Suppressor macrophage treated with lipopolysaccharide for 1 hour (primary cell): ENCODE measurements at places on chromosomes 16 and 17.
A peak's percentile ranks its signal among the peaks of the same experiment; 100 is the strongest.

DNA sequence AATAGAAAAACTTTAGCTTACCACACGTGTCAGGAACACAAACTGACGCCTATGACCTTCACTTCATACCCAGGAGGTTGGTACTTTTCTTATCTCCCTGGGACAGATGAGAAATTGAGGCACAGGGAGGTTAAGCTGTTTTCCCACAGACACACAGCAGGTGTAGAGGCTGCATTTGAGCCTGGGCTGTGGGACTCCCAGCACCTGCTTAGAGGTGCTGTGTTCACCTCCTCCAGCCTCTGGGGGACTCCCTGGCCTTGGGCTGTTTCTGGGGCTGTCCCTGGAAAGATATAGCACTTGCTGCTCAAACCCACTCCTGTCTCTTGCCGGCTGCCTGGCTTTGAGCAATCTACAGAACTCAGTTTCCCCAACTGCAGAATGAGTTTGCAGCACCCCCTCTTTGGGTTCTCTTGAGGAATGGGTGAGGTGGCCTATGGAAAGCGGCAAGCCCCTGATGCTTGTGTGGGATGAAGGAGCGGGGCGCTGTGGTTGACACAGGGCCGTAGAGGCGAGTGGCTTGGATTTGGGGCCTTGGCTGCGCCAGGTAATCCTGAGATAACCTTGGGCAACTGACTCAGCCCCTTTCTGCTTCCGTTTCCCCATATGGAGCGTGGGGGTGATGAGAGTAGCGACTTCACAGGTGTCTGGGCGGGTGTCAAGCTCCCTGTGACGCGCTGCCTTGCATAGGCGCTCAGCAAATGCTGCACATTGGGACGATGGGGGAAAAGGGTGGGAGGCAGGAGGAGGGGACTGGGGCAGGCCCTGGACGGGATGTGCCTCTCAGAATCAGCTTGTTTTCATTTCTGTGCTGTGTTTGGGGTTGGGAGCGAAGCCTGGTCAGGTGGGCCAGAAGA lies 104.5 kb upstream of the CIBAR2 start:
- DNase-seq: no peak

DNA sequence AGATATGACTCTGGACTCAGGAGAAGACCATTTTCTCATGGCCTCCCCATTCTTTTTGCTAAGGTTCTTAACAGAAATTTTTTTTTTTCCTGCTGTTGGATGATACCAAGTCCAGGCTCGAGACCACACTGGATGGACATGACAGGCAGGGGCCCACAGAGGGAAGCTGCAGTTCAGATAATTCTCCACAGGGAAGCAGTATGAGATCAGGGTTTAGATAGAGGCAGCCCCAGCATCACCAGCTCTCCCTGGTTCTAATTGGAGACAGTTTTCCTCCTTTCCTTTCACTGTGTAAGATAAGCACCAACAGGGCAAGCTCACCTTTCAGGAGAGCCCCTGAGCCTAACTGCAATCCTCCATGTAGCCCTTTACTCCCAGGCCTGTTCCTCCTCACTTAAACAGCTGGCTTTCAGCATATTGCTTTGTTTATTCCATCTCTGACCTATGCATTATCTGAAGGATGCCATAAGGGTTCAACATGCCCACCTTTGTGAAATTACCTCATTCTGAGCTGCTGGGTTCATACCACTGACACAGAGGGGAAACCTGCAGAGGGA lies 108.1 kb downstream of the SNX11 start:
- peak; percentile 50 for DNase-seq

DNA sequence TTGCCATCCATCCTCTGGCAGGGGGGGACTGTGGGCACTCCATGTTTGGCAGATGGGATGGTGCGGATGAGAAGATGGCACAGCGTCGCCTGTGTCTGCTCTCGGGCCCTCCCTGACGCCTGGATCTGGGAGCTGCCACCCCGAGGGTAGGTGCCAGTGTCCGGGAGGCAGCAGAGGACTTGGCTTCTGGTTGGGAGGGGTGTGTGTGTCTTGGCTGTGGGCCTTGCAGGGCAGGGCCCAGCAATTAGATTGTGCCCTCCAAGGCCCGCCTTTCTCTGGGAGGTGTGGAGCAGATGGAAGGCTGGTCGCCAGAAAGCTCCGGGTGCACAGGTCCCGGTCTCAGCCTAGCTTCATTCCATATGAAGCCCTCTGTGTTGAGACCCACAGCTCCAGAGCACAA lies 1.4 kb downstream of the RAP1GAP2 start:
- DNase-seq: no peak

GRCh38 chr16:88610909-88611812 lies 27.2 kb upstream of the IL17C start:
- DNase-seq: no peak

GRCh38 chr16:54986409-54986808 lies 55.7 kb downstream of the IRX5 start:
- DNase-seq: no peak

GRCh38 chr17:45364531-45365390 lies 47.9 kb upstream of the MAP3K14 start:
- peak; percentile 51 for DNase-seq

DNA sequence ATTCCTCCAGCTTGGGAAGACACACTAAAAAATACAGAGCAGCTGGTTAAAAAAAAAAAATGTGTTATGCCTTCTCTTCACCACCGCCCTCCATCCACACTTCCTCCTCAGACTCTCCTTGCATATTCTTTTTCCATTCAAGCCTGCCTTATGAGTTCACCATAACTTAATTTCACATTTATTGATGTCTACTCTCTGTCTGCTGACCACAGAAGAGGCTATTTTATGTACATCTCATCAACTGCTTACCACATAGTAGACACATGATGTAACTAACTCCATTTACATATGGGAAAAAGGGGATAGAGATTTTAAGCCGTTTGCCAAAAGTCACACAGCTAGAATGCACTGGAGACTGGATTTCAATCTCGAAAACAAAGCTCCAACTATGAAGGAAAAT lies 409.8 kb downstream of the CDH11 start:
- no peak for DNase-seq

- DNase-seq: peak; percentile 89
Observed at GRCh38 chr16:4194661-4195060, 47.2 kb downstream of the SRL start.

- DNase-seq: peak; percentile 22
Observed at GRCh38 chr16:1647856-1648255, 30.2 kb upstream of the JPT2 start.

GRCh38 chr17:20955427-20956323 lies 87.1 kb downstream of the USP22 start:
- peak; percentile 85 for DNase-seq

DNA sequence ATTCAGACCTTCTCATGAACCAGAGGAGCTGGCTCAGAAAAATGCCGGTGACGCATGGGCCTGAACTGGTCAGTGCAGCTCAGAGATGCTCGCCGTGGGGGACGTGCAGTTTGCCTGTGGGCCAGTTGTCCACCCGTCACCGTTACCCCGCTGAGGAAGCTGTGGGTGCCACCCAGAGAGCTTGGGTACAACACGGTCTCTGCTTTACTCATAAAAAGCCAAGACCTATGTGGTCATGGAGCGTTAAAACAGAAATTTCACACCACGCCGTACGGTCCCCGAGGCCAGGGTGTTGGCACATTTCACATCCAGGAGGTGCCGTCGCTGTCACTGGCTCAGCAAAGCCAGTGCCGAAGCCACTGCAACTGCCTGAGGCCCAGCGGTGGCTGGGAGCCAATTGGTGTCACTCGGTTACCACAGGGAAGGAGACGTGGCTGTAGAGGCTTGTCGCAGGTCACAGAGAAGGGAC lies 120.9 kb downstream of the METRNL start:
- DNase-seq: peak; percentile 95

- DNase-seq: no peak
Observed at GRCh38 chr17:77736721-77737120, 221.8 kb upstream of the TNRC6C start.

GRCh38 chr17:52140601-52141000 lies 17.9 kb downstream of the CA10 start:
- DNase-seq: no peak

GRCh38 chr17:62824290-62825131 lies 16.4 kb upstream of the MARCHF10 start:
- no peak for DNase-seq

- peak; percentile 15 for DNase-seq
Observed at GRCh38 chr16:87723226-87723623, 42.6 kb downstream of the KLHDC4 start.

GRCh38 chr17:66829386-66829864 lies 5.5 kb upstream of the CACNG5 start:
- peak; percentile 68 for DNase-seq

DNA sequence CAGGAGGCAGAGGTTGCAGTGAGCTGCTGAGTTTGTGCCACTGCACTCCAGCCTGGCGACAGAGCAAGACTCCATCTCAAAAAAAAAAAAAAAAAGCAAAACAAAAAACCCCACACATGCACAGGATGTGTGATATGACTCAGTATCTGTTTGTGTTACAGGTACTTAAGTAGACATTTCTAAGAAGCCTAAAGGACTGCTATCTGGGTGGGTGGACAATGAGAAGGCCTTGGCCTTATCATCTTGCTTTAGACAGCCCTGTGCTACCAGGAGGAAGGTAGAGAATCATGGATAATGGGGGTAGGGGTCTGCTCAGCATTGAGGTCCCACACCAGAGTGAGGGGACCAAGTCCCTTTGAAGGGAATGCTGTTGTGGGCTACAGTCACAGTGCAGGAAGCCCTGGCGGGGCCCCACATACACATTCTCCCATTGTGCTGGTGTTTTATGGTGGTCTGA lies 26.7 kb downstream of the PLD6 start:
- DNase-seq: no peak

GRCh38 chr16:65832679-65833078 lies 533.8 kb upstream of the CDH5 start:
- no peak for DNase-seq

DNA sequence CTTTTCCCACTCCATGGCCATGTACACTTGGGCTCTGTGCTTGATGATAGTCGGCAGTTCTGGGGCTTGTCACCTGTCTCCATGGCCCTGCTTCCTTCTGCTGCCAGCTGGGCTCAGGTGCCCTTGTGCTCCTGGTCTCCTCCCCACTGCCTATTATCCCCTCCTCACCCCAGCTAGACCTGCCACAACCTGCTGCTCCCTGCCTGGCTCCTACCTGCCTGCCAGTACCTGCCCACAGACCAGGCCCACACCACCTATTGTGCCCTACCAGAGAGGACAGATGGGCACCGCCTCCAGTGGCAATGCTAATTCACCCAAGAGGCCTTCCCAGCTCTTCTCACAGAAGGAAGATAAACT lies 538 bp upstream of the RAPGEFL1 start:
- DNase-seq: no peak

GRCh38 chr17:48102798-48103715 lies 1.8 kb upstream of the CBX1 start:
- DNase-seq: peak; percentile 68

DNA sequence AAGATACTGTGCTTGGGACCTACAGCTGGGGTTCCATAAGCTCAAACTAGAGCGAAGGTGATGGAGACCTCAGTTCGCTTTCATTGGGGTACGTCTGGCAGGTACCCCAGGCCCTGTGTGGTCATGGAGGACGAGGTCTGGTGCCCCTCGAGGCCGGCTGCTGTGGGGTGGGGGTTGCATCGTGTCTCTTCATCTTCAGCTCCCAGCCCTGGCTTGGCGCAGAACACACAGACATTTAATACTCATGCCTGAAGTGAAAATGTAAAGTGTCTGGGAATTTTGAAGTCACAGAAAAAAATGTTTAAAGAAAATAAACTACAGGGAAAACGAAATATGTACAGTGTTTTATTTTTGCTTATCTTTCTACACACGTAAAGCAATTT lies 80.5 kb downstream of the TBC1D16 start:
- DNase-seq: no peak

DNA sequence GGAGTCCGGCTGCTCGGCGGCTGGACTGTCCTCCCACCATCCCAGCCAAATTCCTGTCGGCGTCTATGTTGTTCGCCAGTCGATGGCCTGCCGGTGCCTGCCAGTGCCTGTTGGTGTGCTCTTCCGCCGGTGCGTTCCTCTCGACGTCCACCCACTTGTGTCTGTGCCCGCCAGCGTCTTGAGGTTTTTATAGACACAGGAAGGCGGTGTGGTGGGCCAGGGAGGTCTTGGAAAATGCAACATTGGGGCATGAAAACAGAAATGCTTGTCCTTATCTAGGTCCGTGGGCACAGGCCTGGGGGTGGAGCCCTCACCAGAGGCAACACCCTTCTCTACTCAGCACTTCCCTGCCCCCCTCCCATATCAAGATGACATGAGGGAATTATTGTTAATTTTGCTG lies 167.8 kb downstream of the IRF8 start:
- no peak for DNase-seq

DNA sequence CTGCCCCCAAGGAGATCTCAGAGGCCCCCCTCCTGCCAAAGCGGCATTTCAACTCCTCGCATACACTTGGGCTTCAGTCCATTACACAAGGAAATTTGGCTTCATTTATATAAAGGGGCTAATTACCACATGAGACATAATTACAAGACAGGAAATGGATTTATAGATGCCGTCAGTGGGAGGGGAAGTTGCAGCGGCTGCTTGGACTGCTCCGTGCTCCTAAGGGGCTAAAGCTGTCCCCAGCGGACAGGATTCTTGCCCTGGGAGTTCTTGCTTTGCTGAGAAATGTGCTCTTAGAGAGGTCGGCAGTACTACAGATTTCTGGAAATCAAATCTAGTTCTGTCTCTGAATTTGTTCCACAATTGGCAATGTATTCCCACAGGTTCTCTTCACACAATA lies 57.2 kb upstream of the NLK start:
- DNase-seq: no peak

- DNase-seq: no peak
Observed at GRCh38 chr17:6986676-6987075, 9.2 kb upstream of the ALOX12 start.

GRCh38 chr17:42484304-42484703 lies 25.6 kb downstream of the ATP6V0A1 start:
- no peak for DNase-seq

DNA sequence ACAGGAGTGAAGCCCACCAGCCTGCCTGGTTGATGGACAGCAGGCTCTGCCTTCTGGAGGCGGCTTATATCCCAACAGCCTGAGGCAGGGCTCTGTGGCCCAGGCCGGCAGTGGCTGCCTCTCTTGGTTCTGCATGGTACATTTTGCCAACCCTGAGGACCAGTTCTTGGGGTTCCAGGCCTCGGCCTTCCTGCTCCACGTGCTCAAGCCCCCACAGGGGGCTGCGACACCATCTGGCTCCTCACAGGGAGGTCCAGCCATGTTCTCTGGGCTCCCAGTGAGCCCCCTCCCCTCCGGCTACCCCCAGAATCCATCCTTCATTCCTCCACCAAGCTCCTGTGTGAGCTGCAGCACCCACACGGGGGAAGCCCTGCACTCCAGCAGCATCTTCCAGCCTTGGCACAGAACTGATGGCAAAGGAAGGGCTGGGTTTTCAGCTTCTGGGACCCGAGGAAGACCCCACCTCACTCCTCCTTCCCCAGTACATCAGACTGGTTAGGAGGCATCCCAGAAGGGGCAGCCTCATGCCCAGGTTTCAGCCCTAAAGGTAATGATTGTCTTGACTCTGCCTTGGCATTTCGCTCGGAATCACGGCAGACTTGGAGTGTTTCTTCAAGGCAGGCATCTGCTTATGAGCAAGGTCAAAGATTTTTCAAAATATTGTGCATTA lies 231.2 kb downstream of the CPPED1 start:
- DNase-seq: no peak

DNA sequence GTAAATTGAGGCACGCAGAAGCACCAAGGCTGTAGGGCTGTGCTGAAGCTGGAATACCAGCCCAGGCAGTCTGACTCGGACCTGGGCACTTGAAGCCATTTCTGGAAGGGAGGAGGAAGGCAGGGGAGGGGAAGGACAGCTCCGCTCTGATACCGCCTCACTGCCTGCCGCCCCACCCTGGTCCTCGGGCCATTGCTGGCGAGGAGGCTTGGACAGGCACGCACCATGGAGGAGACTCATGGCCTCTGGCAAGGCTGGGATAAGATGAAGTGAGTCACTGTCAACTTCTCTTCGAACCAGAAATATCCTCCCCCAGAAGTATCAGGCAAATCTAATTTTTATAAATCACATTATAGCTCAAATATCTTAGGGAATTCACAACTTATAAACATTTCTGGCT lies 81.3 kb downstream of the SDK2 start:
- no peak for DNase-seq
